Activated naive CD4-positive, alpha-beta T cell treated with anti-CD3 and anti-CD28 coated beads, Interleukin-2, amount 50 U/mL, for 72 hours (primary cell): ENCODE measurements at places on chromosomes 5 and 9. TPM values are rescaled to one million over a fixed set of nuclear protein-coding genes. Genes with fewer than 3 reads are reported as not detected.

DNA sequence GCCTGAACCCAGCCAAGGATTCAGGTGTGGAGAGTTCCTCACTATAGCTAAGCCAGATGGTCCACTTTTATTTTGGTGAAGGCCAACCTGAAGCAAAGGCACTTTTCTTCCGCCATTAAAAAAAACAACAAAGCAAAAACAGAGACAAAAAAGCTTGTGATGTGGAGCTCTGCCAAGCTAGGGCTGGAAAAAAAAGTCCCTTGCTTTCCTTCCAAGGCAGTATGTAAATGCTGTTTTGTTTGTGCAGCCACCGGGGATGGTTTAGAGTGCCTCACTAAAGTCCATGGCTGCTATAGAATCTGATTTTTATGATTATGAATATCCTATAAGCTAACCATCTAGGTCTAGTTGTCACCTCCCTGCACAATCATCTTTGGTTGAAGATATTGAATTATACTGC lies 14.9 kb downstream of the MEGF10 start:
- DNase-seq = no peak

DNA sequence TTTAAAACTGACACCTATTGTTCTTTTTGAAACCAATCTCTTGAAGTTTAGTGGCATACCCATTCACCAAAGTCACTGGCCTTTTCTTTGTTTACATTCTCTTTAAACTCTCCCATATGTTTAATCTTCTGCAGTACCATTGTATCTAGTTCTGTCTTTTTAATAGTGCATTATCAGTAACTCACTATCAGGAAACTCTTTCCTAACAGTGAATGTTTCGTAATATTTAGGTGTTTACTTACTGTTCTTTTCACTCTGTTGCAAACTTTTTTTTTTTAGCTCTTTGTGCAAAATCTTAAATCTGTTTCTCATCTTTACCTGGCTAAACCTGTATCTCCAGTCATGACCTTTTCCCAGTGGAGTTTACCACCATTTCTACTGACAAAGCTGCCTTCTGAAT lies 17.2 kb downstream of the SMAD5 start:
- no peak for DNase-seq

DNA sequence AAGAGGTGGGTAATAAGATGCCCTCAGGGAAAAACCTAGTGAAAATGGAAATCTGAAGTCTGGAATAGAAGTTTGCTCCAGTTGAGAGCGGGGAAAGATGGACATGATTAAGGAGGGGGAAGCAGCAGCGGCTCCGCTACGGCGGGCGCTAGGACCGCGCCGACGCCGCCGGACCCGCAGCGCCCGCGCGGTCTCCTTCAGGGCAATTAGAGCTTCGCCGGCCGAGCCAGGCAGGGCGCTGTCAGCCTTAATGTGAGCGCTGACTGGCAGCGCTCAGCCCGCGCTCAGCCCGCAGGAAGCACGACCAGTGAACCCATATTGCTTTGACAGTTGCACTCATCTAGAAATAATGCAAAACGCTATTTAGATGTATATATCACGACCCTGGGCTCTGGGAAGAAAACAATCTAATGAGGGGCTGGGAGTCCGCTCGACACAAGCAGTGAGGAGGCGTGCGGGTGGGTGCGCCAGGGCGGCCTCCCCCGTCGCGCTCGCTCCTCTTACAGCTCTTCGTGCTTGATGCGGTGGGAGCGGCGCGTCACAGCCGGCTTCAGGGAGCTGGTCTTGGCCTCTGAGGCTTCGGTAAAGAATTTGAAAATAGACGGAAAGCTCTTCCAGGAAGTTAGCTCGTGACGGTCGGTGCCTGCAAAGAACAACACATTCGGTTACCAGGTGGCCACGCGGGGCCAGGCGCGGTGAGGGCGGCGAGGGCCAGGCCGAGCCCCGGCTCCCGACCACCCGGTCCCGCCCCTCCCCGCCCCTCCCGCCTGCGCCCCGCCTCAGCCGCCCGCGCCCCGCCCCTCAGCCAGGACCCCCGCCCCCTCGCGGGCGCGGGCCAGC lies 37.7 kb downstream of the NR2F1 start:
- no peak for DNase-seq

Gene IFNA2
- not detected for total RNA-seq

Gene SLC2A8
- total RNA-seq = 1.4 TPM

Gene PCDHGA12
- total RNA-seq = 0.16 TPM
